ENCODE measurements at places on chromosomes 3 and 15.

DNA sequence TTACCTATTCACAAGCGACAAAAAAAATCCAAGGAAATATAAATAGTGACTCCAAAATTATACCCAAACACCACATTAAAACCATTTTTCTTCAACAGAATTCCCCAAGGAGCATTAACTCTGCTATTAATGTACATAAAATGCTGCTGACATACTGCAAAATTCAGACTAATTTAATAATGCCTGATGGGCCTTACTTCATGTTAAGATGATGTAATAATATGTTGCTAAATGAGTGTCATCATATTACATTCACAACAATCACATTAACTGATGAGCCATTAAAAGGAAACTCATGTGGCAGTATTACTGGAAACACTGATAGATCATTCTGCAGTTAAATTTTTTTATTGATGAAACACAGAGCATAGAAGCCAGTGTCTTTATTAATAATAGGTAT, 204.9 kb upstream of the CGNL1 start:
- DNase-seq, result no peak

GRCh38 chr3:119229190-119229589, 11.5 kb downstream of the B4GALT4 start:
- no peak for DNase-seq

DNA sequence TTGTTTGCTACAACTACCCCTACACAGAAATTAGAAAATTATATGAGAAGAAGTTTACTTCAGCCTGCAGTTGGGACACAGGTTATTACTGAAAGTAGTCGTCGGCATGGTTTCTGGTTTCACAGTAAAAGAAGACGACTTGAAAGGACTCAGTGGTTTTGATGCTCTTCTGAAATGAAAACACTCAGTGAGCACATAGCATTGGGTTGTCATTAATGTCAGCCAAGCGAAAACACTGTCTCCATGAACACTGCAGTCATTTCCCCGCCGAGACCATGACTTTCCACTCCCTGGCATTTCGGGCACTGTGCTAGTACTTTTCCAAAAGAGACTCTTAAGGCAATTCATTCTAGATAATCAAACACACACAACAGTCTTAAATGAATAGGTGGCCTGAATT, 69.2 kb upstream of the ICE2 start:
- DNase-seq, result no peak

DNA sequence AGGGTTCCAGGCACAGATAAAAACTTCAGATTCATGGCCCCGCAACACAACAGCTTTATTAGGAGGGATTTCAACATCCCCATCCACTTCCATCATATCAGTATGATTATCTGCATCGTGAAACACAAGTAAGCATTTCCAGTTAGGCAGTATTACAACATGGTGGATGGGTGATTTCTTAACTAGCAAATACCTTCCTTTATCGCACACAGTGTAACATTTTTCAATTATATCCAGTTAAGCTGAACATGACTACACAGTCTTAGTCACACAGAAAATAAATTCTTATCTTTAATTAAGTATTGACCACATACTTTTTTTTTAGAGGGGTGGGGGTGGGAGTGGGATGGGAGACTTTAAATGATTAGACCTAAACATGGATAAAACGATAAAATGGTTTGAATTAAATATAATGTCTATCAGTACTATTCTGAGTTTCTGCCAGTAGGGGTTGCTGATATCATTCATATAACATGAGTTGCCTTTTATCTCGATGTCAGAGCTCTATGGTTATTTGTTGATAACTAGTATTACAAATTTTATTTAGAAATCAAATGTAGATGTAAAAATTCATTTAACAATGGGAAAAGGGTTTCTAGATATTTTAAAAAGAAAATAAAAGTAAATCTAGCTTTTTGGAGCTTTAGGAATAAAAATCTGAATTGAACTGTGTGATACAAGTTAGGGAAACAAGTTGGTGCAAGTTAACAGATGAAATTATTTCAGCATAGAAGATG, 146.6 kb downstream of the TBL1XR1 start:
- peak; percentile 63 for DNase-seq

DNA sequence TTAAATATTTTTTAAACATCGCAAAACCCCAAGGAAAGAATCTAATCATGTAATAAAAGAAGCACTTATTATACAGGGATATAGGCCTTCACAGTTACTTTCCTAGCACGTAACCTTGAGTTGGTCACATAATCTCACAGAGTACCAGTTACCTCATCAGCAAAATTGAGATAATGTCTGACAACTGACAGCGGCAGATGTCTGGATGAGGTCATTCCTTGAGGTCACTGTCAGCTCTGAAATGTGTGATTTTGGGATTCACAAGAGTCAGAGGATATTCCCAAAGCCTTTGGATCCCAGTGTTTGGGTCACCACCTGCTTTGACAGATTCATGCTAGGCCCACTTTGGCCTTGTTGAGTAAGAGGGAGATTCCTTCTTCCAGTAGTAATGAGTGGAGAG, 151.4 kb upstream of the SEMA6D start:
- DNase-seq, result no peak

GRCh38 chr3:128174675-128175590, 21.7 kb downstream of the EEFSEC start:
- DNase-seq, result no peak

GRCh38 chr3:11601446-11602238, 42.1 kb downstream of the VGLL4 start:
- no peak for DNase-seq
